GM12865 (cell line): ENCODE measurements at places on chromosomes 13 and 19.

DNA sequence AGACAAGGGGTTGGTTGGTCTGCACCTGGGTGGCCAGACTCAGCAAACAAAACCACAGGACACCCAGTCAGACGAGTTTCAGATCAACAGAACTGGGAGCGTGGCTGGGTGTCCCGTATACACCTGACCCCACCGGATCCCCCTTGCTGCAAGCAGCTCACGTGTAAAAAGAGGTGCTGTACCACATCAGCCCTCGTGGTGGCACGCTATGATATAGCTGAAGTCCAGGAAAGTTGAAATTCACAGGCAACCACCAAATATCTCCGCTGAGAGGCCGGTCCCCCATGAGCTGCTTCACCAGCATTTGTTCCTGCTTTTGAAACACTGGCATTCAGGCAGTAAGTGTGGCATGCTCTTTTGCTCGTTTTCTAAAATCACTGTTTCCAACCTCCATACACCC, 92.3 kb downstream of the TUBA3C start:
- DNase-seq = peak; percentile 6

DNA sequence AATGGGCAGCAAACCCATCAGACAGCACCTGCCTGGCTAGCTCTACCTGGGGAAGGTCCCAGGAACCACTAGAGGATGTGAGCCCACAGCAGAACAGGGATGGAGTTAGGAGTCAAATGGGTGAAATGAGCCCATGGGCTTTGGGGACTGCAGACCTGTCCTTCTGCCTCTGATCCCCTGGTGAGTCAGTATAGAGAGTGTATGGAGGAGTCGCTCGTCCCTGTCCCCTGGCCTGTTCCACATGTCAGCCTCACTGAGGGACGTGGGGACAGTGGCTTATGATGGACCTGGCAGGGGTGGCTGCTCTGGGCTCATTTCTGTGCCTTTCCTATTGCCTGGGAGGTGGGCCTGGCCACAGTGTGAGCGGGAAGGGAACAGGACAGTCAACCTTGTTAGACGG, 4.0 kb downstream of the CEACAM1 start:
- DNase-seq = no peak

- DNase-seq = no peak
These were observed 30.5 kb upstream of the ZNF536 start for GRCh38 chr19:30341611-30342201.

- DNase-seq = no peak
These were observed 11.1 kb downstream of the ZC3H4 start for GRCh38 chr19:47102346-47103060.

DNA sequence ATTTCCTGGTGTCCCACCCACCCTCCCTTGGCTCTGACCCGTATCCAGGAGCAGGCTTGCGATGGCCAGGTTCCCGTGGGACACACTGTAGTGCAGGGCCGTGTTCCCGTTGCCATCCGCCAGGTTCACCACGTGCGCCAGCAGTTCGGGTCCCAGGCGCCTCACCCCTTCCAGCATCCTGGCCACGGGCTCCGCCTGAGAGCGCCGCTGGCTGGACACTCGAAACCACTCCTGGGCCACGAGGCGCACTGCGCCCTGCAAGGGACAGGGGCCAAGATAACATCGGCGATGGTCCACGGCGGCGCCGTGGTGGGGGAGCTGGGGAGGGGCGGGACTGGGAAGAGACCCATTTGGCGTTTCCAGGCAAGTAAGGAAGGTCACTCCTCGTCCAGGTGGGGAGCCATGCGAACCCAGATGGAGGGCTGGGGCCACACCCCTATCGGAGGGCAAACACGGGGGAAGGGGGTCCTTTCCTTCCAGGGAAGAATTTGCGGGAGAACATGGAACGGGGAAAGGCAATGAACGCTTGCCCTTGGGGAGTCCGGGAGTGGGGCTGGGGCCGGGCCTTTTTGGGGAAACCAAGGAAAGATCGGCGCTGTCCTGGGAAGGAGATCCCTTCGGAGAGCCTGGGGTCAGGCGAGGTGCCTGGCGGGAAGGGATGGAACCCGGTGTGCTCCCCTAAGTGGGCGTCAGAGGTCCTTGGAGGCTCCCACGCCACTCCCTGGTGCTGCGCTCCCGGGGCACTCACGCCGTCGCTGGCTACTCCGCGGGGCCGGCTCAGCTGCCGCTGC, 9.9 kb downstream of the KANK3 start:
- DNase-seq = no peak

- no peak for DNase-seq
These were observed 121.1 kb upstream of the TSHZ3 start for GRCh38 chr19:31470229-31470939.

DNA sequence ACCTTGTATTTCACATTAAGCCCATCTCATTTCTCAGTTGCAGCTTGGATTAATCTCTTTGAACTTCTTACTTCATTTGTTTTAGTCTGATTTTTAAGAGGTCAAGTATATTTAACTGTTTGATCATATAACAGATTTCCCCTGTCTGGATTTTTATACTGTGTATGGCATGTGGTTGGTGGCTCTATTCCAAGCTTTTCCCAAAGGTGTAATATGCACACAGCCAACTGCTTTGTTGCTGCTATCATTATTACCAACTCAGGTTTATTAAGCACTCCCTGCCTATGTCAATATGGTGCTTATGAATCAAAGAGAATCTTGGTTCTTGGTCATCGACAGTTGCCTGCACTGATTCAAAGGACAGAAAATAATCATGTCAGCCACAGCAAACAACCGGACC, 92.6 kb downstream of the RAP2A start:
- DNase-seq = no peak

DNA sequence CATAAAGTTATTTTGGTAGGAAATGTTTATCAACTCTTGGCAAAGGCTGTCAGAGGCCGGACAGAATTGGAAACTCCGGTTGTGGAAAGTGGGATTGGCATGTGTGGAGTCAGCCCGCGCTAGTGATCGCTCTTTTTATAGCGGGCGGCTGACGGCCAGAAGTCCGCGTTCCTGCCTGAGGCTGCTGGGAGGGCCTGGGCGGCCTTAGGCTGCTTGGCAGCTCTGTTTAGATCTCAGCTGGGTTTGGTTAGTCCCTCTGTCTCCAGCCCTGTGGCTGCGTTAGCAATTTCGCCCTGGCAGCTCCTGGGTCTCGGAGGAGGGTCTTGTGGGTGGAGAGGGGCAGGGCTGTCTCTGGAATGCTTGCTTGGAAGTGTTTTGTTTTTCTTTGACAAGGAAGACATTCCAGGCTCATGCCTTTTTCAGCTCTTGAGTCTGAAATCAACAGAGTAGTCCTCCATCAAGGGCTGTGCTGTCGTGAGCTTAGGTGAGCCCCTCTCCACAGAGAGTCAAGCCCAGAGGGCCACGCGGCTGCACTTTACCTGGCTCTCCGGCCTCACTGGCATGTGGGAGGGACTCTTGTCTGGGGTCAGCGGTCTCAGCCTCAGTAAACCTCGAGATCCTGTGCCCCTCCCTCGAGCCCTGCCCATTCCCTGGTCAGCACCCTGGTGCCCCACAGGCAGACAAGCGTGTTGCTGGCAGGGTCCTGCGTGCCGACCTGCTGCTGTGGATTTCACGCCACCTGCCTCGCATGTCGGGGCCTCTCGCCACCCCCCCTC, 22.5 kb downstream of the DOT1L start:
- DNase-seq = no peak

DNA sequence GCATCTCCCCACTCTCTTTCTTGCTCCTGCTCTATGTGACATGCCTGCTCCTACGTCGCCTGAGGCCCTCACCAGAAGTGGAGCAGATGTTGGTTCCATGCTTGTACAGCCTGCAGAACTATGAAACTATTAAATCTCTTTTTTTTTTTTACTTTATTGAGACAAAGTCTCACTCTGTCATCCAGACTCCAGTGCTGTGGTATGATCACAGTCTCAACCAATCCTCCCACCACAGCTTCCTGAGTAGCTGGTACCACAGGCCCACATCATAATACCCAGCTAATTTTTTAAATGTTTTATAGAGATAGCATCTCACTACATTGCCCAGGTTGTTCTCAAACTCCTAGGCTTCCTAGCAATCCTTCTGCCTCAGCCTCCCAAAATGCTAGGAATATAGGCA, 1067.7 kb downstream of the PCDH9 start:
- no peak for DNase-seq

- DNase-seq = no peak
These were observed 15.8 kb upstream of the PTPRS start for GRCh38 chr19:5356428-5356827.

DNA sequence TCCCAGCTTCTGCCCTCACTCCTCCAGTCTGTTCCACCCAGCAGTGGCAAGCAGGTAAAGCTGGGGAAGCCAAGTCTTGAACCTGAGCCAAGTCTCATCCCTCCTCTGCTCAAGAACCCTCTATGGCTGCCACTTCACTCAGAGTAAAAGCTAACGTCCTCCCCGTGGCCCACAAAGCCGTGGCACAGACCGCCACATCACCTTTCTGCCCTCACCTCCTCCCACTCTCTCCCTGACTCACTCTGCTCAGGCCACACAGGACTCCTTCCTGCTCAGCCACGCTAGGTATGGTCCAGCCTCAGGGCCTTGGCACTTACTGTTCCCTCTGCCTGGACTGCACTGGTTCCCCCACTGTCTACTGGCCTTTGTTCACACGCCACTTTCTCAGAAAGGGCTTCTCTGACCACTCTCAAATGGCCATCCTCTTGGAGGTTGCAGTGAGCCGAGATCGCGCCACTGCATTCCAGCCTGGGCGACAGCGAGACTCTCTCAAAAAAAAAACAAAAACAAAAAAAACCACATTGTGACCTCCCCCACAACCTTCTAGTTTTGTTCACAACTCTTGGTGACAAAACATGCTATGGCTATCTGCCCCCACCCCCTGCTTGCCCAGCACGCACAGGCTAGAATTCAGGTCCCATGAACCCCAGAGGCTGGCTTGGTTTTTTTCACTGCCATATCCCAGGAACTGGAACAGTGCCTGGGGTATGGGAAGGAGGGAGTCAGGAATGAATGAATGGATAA, 15.8 kb downstream of the NDUFB7 start:
- DNase-seq = no peak

- no peak for DNase-seq
These were observed 149.6 kb downstream of the IER2 start for GRCh38 chr19:13299838-13300237.

DNA sequence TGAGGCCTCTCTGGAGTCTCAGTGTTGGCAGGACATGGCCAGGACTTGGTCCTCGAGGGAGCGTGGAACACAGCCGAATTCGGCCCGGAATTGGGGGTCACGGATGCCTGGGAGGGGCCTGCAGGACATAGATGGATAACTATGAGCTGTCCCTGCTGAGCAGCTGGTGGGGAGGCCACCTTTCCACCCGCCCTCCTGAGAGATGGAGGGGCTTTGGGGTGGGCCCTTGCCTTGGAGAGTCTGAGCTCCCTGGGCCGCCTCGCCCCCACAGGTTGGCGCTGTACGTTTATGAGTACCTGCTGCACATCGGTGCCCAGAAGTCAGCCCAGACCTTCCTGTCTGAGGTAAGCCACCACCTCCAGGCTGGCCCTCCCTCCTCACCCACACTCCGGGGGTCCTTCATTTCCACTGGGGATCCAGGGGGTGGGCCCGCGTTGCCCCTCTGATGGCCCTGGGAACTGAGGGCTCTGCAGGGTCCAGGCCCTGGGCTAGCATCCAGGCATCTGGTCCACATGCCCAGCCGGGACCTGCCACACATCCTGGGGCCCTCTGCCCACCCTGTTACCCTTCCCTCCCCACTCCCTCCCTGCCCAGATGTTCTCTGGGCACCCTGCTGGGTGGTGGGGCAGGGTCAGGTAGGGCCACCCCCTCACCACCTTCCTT, 8.0 kb downstream of the SSBP4 start:
- no peak for DNase-seq

GRCh38 chr19:31339411-31339810, 9.8 kb downstream of the TSHZ3 start:
- DNase-seq = no peak

DNA sequence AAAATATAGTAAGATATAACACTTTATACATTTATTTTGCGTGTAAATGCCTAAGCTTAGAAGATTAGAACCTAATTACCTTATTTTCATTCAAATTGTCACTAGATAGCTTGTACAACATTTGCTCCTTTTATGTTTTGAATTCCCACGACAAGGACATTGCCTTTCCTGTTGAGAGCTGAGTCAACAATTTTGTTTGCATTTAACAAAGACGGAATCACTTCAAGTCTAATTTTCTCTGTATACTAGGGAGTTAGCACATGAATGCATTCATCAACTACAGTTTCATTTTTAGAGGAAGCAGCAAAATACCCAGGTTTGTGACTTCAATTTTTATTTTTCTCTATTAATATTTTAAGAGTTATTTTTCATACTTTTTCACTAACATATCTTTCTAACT, 48.7 kb upstream of the PCCA start:
- no peak for DNase-seq

DNA sequence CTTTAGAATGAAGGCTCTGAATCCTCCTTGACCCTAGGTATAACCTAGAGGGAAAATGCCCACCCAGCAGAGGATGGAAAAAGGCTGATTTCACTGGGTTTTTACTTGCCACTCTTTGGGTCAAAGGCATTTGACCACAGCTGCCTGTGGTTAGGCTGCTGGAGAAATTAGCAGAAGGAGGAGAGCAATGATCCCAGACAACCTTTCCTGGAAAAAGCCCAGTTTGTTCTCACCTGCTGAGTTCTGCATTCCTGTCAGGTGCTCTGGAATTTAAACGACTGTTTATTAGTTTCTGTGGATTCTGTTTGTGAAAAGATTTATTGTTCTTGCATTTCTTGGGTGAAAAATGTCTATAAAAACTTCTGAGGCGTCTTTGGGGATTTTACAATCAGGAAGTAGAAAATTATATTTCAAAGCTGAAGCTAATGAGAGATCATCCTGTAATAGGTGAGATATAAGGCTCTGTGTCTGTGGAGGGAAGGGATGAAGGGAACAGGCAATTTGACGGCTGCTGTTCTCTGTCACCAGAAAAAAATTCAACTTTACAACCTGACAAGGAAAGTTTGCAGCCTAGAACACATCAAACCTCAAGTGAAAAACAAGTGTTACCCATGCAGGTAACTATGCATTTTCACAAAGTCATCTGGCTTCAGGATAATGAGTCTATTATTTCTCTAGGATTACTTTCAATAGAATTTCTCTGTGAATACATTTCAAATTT, 519.7 kb downstream of the DIAPH3 start:
- no peak for DNase-seq

GRCh38 chr13:20383058-20383457, 142.6 kb downstream of the CRYL1 start:
- peak; percentile 15 for DNase-seq

GRCh38 chr19:52735734-52736133, 890 bp upstream of the ZNF611 start:
- no peak for DNase-seq

DNA sequence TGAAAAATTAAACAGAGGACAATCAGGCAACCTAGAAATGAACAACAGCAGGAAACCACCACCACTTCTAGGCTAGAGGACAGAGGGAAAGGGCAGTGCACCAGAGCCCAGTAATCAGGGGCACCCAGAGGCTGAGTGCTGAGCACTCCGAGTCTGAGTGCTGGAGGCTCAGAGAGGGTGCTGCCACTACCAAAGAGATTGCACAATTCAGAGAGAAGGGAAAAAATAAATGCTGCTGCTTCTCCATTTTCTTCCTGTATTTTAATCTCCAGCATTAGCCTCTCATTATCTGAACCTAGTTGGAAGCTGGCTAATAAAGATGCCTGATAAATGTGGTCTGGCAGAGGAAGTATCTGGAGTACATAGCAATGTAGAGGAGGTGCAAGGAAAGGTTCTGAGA, 11.8 kb upstream of the ZNF175 start:
- DNase-seq = no peak

- no peak for DNase-seq
These were observed 245.3 kb downstream of the IRS2 start for GRCh38 chr13:109541081-109541480.
